Activated CD8-positive, alpha-beta memory T cell treated with anti-CD3 and anti-CD28 coated beads for 24 hours (primary cell): ENCODE measurements at places on chromosomes 2 and 18.

DNA sequence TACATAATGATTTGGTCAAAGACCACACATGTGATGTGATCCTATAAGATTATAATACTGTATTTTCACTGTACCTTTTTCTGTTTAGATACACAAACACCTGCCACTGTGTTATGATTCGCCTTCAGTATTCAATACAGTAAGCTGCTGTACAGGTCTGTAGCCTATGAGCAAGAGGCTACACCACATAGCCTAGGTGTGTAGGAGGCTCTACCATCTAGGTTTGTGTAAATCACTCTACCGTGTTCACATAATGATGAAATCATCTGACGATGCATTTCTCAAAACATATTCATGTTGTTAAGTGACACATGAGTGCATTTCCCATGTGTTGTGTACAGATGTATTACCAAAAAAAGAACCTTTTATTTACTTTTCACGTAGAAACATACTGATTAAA is 74.5 kb downstream of the USP40 start:
- no peak for DNase-seq

- DNase-seq = no peak
These were observed 7.0 kb downstream of the GPR35 start for GRCh38 chr2:240632306-240632721.

- no peak for DNase-seq
These were observed 26.1 kb upstream of the HNMT start for GRCh38 chr2:137938204-137938603.

DNA sequence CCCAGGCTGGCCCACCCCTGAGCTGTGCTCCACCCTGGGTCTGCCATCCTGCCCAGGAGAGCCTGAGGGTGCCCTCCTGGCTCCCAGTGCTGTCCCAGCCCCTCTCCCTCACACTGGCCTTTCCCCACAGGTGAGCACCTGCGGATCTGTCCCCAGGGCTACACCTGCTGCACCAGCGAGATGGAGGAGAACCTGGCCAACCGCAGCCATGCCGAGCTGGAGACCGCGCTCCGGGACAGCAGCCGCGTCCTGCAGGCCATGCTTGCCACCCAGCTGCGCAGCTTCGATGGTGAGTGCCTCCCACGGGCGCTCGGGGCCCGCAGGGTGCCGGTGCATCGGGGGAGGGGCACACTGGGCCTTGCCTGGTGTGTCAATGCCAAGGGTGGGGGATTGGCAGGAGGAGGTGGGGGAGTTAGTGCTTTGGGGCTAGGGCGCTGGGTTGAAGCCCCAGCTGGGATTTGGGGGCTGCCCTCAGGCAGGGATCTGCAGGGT is 23.5 kb downstream of the GPC1 start:
- DNase-seq = no peak

- no peak for DNase-seq
These were observed 65.9 kb upstream of the ACTR3 start for GRCh38 chr2:113823716-113824595.

DNA sequence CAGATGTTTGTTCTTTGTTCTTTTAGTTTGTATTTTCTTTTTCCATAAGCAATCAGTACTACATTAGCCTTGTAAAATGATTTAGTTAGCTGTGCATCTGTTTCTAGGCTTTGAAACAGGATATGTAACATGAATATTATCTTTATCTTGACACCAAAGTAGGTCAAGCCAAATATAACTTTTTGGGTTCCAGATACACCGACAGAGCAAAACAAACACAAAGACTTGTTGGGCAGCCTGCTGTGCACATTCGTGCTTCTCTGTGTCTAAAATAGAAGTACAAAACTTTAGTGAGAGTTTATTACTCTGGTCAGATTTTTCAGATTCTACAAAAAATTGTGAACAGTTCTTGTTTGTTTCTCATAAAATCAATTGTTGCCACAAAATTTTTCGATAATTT is 1059.3 kb upstream of the GYPC start:
- DNase-seq = no peak

DNA sequence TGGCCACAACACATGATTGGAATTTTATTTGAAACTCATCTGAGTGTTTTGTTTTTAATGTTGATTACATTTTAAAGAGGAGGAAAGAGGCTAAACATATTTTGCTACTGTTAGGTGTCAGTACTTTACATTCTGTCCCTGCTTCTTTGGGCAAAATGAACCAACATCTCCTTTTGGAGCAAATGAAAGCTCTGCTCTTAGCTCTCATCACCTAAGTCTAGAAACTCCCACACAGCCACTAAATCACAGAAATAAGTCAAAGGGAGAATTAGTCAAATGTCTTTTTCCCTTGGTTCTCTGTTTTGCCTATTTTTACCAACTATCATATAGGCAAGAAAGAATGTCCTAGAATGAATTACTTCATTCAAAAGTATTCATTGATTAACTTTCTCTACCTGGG is 666.8 kb downstream of the RNF144A start:
- no peak for DNase-seq

GRCh38 chr2:127942002-127942401 is 56.2 kb upstream of the AMMECR1L start:
- no peak for DNase-seq

DNA sequence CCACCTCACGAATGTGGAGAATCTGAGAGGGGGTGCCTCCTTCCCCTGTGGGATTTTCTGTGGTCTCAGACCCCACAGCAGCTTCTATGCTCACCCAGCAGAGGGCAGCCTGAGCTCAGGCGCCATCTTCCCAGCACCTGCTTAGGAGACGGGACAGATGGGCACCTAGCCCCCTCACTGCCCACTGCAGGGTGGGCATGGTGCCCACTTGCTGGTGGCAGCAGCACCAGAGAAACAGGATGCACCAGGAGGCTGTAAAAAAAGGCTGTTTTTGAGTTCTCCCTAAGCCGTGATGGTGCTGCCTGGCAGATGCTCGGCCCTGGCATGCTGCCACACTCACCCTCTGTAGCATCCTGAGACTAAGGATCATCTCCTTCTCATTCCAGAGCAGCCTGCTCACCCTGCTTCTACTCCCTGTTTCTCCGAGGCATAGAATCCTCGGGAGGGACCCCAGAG is 19.1 kb upstream of the SLC20A1 start:
- peak; percentile 84 for DNase-seq

GRCh38 chr2:234497594-234498235 is 834 bp upstream of the ARL4C start:
- DNase-seq = no peak

DNA sequence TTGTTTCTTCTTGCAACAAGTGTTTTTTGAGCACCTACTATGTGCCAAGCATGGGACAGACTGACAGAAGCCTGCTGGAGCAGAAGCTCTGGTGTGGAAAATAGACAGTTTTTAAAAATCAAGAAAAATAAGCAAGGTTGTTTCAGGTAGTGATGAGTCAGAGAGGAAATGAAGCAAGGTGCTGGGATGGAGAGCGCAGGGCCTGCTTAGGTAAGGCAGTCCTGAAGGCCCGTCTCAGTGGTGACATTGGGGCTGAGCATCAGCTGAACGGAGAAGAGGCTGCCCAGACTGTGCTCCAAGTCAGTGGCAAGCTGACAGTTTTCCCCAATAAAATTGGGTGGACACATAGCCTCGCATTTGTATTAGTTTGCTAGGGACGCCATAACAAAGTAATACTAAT is 263.6 kb downstream of the SS18 start:
- no peak for DNase-seq

DNA sequence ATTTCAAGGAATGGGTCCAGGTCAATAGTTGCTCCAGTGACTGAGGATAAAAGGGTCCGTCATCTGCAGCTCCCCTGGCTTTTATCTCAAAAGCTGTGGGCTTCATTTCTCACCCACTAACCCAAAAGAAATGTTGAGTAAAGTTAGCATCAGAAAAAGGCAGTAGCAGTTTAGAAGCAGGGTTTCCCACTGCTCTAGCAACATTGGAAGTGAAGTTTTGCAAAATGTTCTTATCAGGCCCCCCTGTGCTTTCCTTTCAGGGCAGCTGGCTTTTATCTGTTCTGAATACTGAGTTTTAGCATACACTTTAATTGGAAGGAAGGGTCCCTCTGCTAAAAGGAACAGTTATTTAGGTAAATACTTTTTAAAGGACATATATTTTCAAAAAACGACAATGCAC is 296.2 kb upstream of the RAB12 start:
- DNase-seq = no peak

GRCh38 chr2:40367032-40367431 is 84.9 kb downstream of the SLC8A1 start:
- no peak for DNase-seq

DNA sequence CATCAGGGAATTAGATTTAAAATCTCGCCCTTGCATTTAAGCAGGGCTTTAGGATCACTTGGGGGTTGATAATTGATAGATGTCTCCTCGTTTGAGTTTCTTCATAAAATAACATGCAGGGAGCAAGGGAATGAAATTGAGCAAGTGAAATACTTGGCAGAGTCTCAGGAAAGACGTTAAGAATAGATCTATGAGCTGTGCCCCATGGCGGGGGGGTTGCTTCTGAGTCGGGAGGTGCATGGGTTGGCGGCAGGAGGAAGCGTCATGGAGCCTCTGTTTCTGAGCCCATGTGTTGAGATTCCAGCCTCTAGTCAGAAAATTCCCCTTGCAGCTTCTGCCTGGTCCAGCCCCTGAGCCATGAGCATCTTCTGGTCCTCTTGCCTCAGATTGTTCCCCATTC is 82.0 kb downstream of the APOB start:
- DNase-seq = no peak

DNA sequence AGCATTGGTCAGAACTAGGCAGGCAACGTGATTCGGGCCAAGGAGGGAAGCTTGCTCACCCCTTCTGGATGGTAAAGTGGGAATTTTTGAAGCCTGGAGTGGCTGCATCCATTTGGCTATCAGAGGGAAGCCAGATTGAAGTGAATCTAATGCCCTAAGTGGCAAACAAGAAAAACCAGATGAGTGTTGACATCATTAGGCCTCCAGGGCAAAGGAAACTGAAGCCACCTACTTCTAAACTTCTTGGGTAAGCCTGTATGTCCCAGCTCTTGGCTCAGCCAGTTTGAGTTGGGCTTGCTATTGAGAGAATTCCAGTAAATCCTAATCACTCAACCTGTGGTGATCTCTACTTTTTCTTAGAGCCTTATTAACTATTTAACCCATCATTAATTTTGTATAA is 20.9 kb downstream of the SOX11 start:
- no peak for DNase-seq

- DNase-seq = no peak
These were observed 74.6 kb downstream of the AGAP1 start for GRCh38 chr2:235568431-235568830.

DNA sequence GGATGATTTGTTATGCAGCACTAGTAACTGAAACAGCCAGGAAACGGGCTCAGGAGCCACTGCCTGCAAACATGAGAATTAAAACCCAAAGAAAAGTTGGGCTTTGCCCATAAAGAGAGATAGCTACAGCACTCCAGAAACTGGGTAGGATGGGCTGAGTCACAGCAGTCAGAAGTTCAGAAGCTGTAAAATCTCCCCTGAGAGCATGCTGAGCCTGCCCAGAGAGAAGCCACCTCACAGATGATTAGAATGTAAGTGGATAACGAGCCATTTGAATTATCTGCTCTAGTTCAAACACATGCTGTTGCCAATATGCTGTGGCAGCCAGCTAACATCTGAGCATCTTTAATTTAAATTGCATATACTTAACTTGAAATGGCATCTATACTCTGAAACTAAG is 388.1 kb upstream of the ACVR2A start:
- DNase-seq = no peak

DNA sequence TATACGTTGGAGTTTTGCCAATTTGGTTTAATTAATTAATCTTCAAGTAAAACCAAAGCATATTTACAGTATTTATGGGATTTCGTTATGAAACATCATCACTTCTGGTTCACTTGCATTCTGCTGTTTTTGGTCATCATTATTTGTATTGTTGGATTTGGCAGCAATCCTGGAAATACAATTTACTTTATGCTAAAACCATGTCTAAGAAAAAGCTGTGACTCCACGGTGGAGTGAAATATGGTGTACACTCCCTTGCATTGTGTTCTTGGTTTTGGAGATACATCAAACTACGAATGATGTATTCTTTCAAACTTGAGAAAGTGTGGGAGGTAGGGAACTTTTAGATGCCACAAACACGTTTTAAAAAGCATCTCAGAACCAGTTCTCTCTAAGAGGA is 106.4 kb downstream of the CTAGE1 start:
- no peak for DNase-seq

- DNase-seq = no peak
These were observed 37.8 kb upstream of the ST8SIA5 start for GRCh38 chr18:46794607-46795006.

- peak; percentile 77 for DNase-seq
These were observed 516 bp downstream of the EIF2AK2 start for GRCh38 chr2:37156071-37156856.

- DNase-seq = no peak
These were observed 177.8 kb upstream of the SCN7A start for GRCh38 chr2:166671801-166672200.
